Cortex of kidney (tissue), 1 donor: ENCODE measurements at places on chromosomes 1 and 21.

DNA sequence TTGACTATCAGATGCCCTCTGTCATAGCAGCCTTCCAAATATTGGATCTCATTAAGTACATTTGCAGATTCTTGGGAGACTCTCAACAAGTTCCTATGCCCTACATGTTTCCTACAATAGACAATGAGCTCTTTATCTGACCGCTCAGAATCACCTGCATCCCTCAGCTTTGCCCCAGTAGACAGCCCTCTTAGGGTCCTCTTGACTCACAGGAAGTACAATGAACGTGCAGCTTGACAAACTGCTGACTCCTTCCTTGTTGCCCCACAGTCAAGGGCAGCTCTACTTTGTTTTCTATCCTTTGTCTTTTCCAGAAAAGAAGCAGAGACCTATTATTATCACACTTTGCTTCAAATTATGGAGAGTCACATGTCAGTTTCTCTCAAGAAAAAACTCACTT, 27.6 kb downstream of the SLC44A5 start:
- no peak for DNase-seq

GRCh38 chr21:41961753-41962152, 7.9 kb upstream of the C2CD2 start:
- DNase-seq = no peak

GRCh38 chr1:116990612-116991151, 10.9 kb upstream of the CD101 start:
- DNase-seq = no peak

GRCh38 chr1:4322881-4323280, 331.5 kb upstream of the AJAP1 start:
- DNase-seq = no peak

DNA sequence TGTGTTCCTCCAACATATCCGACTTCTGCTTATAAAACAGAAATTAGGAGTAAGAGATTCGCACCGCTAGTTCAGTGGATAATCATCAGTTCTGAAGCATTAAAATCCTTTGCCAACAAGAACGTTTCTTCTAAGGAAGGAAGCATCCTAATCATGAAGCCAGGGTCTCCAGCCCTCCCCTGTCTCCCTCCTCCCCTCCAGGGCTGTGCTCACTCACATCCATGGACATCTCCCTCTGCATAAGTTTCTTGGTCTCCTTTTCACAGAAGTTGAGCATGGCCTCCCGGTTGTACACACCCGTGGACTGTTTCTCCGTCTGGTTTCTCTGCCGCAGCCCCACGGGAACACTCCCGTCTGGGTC, 505 bp downstream of the LMOD1 start:
- no peak for DNase-seq

DNA sequence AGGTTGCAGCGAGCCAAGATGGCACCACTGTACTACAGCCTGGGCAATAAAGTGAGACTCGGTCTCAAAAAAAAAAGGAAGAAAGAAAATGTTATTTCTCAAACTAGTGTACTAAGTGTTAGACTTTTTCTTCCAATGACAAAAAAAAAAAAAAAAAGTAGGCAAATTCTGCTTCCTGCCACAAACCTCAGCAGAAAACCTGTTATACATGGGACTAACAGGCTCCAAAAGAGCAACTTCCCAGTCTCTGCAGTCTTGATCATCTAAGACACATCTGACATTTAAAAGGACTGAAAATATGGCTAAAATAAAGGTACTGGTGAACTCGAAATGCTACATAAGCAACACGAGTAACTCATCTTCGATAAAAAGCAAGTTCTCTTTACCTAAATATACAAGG, 59.6 kb downstream of the HSF2BP start:
- DNase-seq = no peak

DNA sequence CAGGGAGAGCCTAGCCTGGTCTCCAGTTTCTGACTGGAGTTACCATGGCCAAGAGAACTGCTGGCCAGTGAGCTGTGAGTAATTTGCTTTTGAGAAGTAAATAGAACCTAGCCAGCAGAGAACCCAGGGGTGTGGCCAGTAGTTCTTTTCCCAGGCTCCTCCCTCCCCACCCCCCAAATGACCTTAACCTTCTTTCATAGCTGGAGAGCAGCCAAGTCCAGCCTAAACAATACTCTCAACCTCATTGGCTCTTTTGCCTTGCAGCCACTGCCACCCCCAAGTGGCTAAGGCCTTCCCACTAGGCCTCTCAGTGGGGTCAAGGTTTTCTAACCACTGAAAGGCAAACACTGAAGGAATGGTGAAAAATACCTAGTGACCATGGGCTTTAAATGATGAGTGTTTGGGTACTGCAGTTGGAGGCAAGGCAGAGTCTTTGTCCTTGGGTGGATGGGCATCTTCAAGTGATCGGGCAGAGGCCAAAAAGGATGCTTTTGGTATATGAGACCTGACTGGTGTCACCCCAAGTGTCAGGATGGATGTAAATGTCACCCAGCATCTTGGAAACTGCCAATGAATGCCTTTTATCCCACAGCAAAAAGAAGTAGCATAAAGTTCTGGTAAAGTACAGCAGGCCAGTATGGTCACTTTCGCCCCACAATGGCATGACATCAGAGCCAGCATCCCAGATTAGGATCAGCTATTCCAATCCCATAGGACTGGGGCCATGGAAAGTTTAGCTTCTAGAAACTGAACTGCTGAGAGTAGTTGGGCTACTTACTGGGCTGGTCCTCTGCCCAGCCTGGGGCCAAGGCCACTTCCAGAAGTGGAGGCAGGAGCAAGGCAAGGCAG, 3.5 kb upstream of the PIGV start:
- DNase-seq = no peak

DNA sequence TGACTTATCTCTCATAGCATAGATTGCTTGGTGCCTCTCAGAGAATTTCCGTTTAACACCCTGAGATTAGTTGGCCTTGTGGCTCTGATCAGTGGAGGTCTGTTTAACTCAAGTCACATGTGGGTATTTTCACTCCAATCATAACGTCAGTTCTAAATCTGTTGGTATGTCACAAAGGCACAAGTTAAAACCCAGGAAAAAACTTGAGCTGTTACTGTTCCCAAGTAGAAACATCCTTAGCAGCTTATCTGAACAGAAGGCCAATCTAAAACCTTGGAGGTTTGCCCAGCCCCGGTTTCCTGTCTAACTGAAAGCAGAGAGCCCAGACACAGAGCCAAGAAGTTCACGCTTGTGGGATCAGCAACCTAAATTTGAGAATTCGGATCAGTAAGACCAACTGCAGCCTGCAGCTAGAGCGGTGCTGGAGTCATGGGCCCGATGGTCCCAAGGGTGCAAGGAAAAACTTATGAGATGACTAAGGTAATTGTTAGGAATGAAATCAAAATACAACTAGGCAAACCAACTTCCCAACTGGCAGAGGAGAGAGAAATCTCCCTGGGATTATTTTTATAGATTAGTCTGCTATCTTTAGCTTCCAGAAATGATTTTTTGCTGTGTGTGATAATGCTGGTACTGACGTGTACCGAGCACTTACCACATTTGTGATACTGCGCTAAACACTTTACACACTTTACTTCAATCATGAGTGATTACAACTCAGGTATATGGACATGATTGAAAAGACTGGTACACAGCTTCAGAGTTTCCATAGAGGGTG, 90.2 kb upstream of the C1orf21 start:
- DNase-seq = no peak

DNA sequence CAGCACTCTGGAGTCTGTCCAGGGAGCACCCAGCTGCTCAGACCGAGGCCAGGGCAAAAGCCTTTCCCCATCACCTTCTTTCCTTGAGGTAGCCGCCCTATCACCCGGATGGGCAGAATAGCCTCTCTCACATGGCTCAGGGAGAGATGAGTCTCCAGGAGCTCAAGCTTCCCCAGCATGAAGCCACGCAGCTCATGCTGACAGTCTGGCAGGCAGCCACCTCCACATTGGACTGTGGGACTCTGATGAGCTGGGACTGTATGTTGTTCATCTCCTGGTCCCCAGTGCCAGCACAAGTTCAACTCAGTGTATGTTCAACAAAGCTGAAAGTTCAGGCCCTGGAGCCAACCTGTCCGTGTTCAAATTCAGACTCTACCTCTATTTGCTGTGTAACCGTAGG, 75.2 kb upstream of the ZC3H12A start:
- no peak for DNase-seq

DNA sequence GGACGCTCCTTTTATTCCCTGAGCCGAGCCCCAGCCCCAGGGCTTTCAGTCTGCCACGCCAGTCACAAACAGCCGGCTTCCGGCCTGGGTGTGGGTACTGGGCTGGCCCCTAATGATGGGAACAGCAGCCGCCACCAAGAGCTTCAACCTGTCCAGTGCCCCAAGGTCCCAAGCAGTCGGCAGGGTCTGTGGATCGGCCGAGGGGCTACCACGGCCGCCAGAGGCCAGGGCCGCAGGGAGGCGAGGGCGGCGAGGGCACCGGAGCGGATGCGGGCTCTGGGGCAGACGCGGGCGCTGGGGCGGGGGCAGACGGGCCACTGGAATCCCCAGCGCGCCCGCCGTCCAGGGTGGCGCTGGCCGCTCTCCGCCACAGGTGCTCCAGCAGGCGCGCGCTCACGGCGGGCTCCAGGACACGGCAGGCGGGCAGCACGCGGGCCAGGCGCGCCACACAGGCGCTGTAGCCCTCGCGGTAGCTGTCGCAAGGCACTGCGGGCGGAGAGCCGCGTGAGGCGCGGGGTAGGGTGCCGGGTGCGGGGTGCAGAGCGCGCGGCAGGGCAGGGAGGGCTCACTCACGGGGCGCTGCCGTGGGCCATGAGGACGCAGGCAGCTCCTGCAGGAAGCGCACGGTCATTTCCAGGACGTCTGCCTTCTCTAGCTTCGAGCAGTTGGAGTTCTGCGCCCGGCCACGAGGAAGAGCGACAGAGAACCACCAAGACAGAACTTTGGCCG, 887 bp downstream of the HES2 start:
- DNase-seq = no peak

GRCh38 chr1:116568662-116569380, 2.0 kb downstream of the CD58 start:
- DNase-seq = no peak

DNA sequence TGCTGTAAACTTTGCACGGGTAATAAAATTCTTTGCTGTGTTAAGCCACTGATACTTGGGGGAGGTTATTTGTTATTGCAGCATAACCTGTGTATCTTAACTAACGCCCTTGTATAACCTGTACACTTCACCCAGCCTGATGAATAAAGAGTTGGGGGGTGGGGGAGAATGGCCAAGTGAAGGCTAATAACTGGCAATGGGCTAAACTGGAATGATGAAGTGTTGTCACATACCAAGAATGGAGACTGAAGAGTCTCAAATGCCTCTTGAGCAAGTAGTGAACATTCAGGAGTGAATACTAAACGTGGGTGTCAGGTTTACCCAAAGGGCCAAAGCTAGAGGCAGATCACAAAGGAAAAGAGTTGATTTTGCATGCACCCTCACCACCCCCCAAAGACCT, 169.4 kb downstream of the C1orf94 start:
- no peak for DNase-seq

DNA sequence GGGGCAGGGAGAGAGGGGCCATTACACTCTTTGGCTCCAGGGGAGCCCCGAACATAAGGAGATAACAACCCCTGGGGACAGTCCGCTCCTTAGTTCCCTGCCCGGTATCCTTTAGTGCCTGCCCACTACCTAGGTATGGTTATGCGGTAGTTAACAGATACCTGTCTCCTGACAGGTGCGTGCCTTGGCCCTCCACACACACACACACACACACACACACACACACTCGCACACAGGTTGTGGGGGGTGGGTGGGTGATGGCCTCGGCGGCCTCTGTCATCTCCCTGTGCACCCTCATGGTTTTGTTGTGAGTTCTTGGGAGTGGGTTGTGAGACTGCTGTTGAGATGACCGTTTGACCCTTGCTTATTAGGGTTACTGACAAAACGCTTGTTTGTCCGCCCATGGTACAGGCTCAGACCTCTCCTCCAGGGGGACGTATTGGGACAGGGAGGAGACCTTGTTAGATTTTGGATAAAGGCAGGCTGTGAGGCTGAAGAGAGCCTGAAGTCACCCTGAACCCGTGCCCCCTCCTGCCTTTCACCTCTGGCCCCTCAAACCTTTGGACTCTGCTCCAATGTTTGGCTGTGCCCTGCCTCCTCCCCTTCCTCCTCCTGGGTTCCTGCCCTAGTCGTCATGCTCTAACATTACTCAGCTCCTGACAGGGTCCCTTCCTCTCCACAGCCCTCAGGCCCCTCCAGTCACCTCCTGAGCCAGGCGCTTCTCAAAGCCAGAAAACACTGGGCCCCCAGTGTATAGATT, 979 bp downstream of the RASSF5 start:
- no peak for DNase-seq

- no peak for DNase-seq
Observed at GRCh38 chr1:191695865-191696264, 462.4 kb upstream of the RGS18 start.

DNA sequence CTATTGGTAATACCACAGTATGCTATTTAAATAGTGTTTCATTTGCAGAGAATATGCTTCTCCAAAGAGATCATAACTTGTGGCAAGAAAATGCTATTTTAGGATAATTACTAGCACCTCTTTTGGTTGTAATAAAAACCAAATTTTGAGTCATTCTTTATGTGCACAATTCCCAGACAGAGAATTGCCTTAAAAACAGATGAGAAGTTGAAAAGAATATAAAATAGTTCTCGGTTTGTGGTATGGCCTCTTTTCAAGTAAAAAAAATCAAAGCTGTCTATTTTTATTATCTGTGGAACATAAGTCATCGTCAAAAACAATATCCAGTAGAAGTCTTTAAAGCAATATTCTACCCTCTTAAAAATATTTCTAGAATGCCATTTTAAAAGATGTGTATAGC, 185.9 kb downstream of the GREM2 start:
- no peak for DNase-seq

GRCh38 chr1:97501628-97502027, 419.2 kb downstream of the DPYD start:
- no peak for DNase-seq

DNA sequence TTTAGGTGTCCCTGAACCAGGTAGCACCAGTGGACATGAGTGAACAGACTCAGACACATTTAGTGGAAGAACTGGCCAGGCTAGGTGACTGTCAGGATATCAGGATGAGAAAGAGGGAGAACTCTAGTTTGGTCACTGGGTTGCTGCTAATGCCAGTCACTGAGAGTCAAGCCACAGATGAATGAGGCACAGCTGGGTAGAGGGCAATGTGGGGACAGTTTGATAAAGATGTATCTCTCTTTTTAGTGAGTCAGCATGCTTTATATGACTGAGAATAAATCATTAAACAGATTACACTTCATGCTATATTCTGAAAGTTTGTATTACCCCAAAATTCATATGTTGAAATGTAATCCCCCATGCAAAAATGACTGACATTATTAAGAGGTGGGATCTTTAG, 87.1 kb downstream of the SELENOF start:
- DNase-seq = no peak

DNA sequence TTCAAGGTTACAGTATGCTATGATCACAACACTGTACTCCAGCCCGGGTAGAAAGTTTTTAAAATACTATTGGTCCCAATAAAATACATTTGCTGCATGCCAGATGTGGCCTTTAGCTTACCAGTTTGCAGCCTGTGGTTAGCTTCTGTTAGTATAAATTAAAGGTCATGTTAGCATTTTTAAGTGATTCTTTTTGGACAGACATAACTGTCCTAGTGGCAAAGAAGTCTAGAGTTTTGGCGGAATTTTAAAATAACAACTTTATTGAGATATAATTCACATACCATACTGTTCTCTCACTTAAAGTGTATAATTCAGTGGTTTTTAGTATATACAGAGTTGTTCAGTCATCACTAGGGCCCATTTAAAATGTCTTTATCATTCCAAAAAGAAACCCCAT, 24.3 kb upstream of the TMEM39B start:
- DNase-seq = no peak
